Astrocyte of the spinal cord (primary cell): ENCODE measurements at places on chromosomes 16 and 17.

GRCh38 chr16:21708533-21709115, 44.9 kb downstream of the OTOA start:
- peak; percentile 70 for DNase-seq

GRCh38 chr16:84608282-84608681, 9.6 kb downstream of the COTL1 start:
- DNase-seq: no peak

- no peak for DNase-seq
These were observed 3.1 kb upstream of the WDR90 start for GRCh38 chr16:645852-646678.

DNA sequence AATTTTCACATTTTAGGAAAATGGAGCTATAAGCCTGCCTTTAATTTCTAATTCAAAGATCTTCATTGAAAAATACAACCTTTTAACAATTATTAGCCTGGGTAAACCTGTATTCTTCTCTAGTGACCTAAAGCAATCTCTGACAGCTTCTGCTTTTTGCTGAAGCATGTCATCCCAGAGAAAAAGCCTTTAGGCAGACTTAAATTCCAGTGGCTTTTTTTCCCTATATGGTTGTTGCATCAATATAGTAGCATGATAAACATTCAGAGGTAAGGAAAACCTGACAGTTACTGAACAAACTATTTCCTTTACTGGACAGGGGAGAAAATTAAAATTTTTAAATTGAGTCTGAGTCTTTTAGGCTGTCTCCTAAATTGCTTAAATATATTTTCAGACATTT, 7.8 kb upstream of the EVI2A start:
- DNase-seq: no peak

GRCh38 chr16:83606486-83607030, 201.2 kb upstream of the HSBP1 start:
- no peak for DNase-seq

- no peak for DNase-seq
These were observed 66.7 kb downstream of the RPGRIP1L start for GRCh38 chr16:53636978-53637377.

DNA sequence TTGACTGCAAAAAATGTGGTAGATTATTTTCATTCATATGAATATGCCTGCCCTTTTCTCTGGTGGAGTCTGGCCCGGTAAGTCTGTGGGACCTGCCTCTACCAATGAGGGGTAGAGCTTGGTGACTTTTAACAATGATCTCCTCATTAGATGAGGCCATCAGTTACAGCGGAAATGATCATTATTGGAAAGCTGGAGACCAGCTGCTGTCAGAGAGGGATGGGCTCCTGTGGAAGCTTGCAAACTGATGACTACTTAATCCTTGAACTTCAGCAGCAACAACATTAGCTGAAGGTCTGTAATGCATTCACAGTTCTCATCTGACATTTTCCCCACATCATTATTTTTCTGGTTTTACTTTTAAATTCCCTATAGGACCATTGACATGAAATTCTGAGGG, 194.1 kb downstream of the CDH13 start:
- DNase-seq: no peak

- DNase-seq: no peak
These were observed 37.2 kb upstream of the NUFIP2 start for GRCh38 chr17:29331075-29331707.

DNA sequence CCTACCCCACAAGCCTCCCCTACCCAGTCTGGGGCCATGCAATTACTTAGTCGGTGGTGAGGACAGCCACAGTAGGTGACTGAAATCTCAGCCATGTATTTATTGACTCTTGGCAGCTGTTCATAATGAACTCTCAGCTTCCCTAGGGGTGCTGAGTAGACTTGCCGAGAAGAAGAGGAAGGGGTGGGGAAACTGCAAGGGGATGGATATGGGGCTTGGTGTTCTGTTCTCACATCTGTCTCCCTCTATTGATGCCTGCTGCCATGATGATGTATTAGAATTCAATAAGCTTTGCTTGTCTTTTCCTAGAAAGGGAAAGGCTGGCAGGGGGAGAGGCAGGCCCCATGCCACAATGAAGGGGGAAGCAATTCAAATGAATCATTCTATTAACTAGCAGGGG, 112.9 kb downstream of the GP2 start:
- no peak for DNase-seq

- DNase-seq: no peak
These were observed 889.8 kb downstream of the CDH8 start for GRCh38 chr16:61146429-61146828.

- no peak for DNase-seq
These were observed 6.2 kb downstream of the KRTAP4-6 start for GRCh38 chr17:41133880-41134735.

GRCh38 chr16:50696575-50697420, 3.4 kb downstream of the NOD2 start:
- DNase-seq: peak; percentile 41

DNA sequence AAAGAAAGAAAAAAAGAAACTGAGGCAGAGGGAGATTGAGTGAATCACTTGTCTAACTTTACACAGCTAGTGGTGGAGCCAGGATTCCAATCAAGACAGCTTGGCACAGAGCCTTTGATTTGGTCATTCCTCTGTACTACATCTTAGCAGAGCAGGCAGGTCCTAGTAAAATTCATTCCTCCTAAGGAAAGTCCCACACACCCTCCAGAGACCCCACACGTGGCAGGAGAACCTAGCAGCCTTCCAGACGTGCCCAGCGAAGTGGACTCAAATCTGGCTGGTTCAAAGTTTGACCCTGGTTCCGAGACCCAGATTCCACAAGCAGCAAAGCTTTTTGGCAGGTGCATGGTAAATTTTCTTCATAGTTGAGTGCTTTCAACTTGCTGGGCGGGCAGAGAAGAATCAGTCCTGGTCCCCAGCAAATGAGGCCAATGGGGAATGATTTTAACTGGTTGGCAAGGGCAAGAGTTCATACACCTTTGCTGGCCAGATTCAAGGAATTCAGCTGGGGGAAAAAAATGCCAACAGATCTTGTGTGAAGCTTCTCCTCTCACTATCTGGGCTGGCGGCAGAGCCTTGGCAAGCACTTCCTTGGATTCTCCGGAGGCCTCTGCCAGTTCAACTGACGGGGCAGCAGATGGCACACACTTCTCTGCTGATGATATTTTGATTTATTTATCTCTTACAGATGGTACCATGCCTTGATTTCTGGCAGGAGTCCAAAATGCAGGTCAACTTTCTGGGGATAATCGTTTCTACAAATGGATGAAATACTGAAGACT, 82.4 kb downstream of the GSG1L start:
- DNase-seq: no peak

- DNase-seq: peak; percentile 22
These were observed 3.6 kb downstream of the GSE1 start for GRCh38 chr16:85616607-85617321.

- DNase-seq: peak; percentile 56
These were observed 349.2 kb upstream of the SALL1 start for GRCh38 chr16:51500306-51500705.

DNA sequence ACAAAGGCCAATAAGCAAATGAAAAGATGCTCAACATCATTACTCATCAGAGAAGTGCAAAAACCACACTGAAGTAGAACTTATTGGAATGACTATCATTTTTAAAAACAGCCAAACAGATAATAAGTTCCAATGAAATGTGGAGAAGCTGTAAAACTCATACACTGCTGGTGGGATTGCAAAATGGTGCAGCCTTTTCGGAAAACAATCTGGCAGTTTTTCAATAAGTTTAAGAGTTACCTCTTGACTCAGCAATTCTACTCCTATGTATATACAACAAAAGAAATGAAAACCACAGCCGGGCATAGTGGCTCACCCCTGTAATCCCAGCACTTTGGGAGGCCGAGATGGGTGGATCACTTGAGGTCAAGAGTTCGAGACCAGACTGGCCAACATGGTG, 49.3 kb downstream of the AKAP10 start:
- no peak for DNase-seq

DNA sequence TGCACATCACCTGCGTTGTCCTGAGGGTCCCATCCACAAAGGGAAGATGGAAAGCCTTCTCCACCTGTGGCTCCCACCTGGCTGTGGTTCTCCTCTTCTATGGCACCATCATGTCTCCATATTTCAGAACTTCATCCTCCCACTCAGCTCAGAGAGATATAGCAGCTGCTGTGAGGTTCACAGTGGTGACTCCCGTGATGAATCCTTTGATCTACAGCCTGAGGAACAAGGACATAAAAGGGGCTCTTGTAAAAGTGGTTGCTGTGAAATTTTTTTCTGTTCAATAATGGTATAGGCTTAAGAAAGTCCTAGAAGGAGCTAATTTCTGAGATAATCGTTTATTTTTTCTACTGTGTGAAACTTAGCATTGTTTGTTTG, 18.7 kb downstream of the ZNF200 start:
- DNase-seq: no peak

GRCh38 chr17:17738901-17739300, 57.6 kb downstream of the RAI1 start:
- no peak for DNase-seq

- DNase-seq: no peak
These were observed 275.0 kb upstream of the DYNLRB2 start for GRCh38 chr16:80265624-80266306.

- no peak for DNase-seq
These were observed 167.9 kb upstream of the GSE1 start for GRCh38 chr16:85445064-85445778.
